ENCODE measurements at places on chromosomes 13 and 19.

DNA sequence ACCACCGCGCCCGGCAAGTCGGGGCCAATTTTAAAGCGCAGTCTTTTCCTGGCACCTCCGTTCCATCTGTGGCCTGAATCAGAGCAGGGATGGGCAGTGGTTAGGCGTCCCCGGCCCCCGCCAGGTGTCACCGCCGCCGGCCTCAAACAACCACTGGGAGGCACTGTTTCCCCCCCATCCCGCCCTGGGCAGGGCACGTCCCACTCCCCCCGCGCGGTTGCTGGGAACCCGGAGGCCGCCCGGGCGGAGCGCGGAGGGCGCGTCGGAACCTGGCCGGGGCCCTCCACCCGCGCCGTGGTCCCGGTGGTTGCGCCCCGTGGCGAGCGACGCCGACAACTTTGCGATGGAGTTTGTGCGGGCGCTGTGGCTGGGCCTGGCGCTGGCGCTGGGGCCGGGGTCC, at the start of gene GRIN3B:
Gene GRIN3B (plus strand): TSS at position 325 of the 400 bp plus-strand sequence. CDS start 19 bp downstream, at position 344.
- peak; percentile 61 for DNase-seq

GRCh38 chr13:36192166-36192565, 22.2 kb downstream of the SOHLH2 start:
- no peak for DNase-seq

DNA sequence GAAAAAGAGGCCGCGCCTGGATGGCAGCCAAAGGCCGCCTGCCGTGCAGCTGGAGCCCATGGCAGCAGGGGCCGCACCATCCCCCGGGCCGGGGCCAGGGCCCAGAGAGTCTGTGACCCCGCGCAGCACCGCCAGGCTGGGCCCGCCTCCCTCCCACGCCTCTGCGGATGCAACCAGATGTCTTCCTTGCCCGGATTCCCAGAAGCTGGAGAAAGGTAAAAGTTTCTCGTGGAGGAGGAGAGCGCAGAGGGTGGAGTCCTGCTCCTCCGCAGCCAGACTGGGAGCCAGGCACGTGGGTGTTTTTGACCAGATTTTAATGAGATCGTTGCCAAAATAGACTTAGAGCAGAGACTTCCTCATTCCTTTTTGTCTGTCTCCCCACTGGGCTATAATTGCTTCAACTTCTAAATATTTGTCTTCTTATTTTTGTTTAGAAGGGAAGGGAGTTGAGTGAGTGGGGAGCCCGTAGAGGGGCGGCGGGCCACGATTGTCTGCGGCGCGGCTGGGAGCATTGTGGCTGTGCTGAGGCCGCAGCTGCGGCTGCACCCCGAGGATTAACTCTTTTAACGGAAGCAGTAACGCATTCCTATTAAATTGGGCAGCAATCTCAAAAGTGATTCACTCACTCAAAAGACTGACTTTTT, 22.8 kb upstream of the NDUFS7 start:
- DNase-seq = no peak

- DNase-seq = no peak
Observed at GRCh38 chr13:113666951-113667701, at the start of gene GRK1. Gene GRK1 (plus strand): TSS chr13:113667219. CDS start chr13:113667387, 168 bp downstream.

DNA sequence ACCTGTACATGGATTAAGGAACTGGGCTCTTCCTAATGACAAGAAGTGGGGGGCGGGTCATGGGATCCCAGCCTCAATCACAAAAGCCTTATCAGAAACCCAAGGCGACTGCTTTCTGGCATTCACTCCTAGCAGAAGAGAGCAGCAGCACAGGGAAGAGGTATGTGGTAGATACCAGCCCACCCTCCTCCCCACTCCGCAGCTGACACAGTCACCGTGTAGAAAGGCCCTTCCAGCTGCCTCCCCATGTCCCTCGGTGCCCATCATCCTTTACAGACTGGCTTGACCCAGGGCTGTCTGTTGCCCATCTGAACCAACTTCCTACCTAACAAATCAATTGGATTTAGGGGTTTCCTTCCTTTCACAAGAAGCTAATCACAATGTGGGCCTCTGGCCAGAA, 3.1 kb upstream of the DHRS12 start:
- no peak for DNase-seq

DNA sequence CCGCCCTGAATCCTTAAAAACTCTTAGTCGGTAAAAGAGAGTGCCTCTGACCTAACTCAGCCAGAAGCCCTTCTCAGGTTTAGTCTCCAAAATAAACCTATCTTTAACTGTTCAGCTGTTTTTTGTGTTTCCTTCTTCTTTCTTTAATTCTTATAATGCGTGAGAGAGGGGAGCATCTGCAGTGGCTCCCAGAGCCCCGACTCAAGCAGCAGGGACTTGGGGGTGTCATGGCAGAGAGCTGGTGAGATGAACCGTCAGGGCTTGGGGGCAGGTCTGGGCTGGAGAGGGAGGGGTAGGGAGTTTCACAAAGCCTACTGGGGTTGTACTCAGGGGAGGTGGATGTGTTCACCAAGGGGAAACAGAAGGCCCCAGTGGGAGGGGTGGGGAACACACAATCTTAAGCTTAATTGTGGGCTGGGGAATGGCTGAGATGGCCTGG, 16.8 kb upstream of the SIGLEC6 start:
- no peak for DNase-seq

GRCh38 chr13:105159841-105160240, 1375.6 kb downstream of the EFNB2 start:
- no peak for DNase-seq

DNA sequence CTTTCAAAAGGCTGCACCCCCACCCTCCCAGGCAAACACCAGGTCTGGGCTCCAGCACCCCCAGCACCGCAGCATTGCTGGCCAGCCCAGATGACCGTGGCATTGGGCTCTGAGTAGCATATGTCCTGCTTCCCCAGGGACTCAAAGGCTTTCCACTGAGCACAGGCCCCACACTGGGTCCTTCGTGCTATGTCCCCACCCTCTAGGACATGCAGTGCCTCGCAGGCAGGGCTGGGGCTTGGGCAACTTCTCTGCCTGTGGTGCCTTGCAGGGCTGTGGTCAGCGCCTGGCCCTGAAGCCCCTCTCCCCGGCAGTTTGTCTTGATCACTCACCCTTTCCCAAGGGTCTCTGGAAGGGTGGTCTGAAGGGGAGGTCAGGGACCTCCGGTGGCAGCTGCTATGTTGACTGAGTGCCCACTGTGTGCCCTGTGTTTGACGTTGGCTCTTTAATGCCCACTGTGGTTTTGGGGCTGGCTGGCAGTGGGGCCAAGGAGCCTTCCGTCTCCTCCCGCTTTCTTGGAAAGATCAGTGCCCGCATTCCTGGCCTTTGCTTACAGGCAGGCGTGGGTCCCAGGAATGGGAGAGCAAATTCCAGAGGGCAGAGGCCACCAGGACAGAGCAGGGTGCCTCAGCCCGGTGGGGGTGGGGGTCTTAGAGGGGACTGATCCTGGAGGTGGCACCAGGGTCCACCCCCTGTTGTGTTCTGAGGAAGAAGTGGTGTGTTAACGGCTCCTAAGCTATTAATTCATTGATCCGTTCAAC, 20.3 kb upstream of the CRTC1 start:
- DNase-seq = no peak

DNA sequence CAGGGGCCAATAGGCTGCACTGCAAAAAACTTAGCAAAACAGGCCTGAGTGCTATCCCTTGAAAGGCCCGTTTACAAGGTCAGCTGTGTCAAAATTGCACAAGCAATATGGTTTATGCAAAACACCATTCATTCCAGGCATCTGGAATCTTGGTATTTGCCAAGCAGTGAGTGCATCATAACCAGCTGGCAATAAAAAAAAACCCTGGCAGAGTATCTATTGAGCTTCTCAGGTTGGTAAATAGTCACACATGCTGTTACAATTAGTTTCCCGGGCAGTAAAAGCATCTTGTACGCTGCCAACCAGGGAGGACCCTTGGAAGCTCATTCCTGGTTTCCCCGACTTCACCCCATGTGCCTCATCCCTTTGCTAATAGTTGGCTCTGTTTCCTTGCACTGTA, 21.3 kb downstream of the ZNF77 start:
- no peak for DNase-seq

GRCh38 chr19:19110410-19111135, 27.7 kb downstream of the TMEM161A start:
- DNase-seq = no peak

- no peak for DNase-seq
Observed at GRCh38 chr19:12642506-12642905, 24.0 kb downstream of the MAN2B1 start.

GRCh38 chr13:99484473-99484872, 16.8 kb upstream of the TM9SF2 start:
- no peak for DNase-seq

GRCh38 chr19:15212711-15213110, 11.9 kb upstream of the NOTCH3 start:
- DNase-seq = no peak

GRCh38 chr19:51398096-51398704, 7.8 kb upstream of the C19orf84 start:
- DNase-seq = peak; percentile 67

DNA sequence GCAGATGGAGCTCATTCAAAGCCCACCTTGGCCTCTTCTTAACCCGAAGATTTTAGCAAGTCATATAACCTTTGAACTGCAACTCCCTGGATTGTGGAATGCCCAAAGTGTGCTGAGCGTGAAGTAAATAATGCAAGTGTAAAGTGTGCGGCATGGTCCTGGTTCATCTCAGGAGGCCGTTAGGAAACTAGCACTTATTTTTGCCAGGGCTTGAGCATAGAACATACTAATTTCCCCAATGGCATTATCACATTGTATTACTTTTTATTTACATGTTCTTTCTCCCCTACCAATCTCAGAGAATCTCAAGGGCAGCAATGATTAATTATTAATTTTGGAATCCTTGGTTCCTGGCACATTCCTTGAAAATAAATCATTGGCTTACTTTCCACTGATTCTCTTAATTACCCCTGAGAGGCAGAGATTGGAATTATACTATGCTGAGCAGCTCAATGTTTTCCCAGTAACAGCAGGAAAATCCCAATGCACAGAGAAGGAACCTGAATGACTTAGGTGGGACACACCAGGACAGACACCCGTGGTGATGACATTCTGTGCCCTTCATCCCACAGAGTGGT, 128.8 kb upstream of the GJB6 start:
- DNase-seq = no peak

DNA sequence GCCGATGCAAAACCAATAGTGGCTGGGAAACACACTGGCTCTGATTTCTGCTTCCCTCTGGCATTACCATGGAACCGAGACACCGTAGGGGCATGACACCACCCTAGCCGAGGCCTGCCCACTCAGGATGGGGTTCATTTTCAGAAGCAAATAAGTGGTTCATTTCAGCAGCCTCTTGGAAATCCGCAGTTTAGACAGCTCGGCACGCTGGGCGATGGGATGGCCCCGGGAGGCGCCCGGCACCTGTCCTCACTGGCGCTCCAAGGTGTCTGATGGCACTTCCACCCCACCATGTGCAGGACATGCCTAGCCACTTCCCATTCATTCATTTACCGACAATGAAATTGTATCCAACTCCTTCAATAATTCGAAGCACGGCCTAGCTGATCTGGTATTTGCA, 33.8 kb downstream of the KLF2 start:
- DNase-seq = no peak

DNA sequence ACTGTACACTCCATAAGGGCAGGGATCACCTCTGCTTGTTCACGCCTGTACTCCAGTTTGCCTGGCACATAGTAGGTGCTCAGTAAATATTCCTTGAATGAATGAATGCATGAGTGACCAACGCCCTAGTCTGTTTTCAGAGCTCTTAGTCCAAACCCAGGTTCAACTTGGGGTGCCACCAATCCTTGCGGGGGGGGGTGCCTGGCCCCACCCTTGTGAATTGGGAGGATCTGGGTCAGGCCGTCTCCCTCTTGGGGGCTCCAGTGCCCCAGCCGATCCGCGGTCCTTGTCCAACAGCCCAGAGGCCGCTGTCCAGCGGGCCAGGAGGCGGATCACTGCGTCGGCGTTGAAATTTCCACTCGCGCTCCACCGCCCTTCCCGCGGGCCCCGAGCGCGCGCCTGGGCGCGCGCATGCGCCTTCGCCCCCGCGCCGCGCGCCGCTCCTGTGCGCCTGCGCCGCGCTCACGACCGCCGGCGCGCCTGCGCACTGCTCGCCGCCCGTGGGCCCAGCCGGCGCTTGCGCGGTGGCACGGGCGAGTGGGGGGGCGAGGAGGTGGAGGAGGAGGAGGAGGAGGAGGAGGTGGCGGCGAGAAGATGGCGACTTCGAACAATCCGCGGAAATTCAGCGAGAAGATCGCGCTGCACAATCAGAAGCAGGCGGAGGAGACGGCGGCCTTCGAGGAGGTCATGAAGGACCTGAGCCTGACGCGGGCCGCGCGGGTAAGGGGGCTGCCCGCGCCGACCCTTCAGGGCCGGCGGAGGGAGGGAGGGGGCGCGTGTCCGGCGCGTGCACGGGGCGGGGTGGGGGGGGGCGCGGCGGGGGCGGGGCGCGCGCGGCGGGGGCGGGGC, at the start of gene CRTC1:
Gene CRTC1 (plus strand): TSS at position 572 of the 849 bp plus-strand sequence. CDS start 23 bp downstream, at position 595.
- DNase-seq = peak; percentile 76

DNA sequence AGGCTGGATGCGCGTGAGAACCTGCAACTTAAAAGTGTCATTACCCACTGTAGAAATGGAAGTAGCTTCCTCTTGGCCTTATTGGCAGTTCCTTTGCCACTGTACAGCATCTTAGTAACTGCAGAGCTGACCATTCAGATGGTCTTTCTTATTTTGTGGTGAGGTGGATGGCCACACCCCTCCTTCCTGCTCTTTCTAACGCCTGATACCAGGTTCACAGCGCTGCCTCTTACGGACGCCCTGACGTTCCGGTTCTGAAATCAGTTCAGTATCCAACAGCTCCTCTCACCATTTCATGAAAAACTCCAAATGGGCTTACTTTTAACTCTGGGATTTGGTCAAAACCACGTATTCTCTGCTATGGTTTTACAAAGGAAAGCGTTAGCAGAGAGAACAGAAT, 134.6 kb downstream of the ATP11A start:
- DNase-seq = no peak

- no peak for DNase-seq
Observed at GRCh38 chr13:72990953-72991352, 67.9 kb upstream of the KLF5 start.

- no peak for DNase-seq
Observed at GRCh38 chr13:45464141-45464686, 525 bp upstream of the COG3 start.

GRCh38 chr13:73738626-73739025, 395.6 kb downstream of the KLF12 start:
- no peak for DNase-seq

DNA sequence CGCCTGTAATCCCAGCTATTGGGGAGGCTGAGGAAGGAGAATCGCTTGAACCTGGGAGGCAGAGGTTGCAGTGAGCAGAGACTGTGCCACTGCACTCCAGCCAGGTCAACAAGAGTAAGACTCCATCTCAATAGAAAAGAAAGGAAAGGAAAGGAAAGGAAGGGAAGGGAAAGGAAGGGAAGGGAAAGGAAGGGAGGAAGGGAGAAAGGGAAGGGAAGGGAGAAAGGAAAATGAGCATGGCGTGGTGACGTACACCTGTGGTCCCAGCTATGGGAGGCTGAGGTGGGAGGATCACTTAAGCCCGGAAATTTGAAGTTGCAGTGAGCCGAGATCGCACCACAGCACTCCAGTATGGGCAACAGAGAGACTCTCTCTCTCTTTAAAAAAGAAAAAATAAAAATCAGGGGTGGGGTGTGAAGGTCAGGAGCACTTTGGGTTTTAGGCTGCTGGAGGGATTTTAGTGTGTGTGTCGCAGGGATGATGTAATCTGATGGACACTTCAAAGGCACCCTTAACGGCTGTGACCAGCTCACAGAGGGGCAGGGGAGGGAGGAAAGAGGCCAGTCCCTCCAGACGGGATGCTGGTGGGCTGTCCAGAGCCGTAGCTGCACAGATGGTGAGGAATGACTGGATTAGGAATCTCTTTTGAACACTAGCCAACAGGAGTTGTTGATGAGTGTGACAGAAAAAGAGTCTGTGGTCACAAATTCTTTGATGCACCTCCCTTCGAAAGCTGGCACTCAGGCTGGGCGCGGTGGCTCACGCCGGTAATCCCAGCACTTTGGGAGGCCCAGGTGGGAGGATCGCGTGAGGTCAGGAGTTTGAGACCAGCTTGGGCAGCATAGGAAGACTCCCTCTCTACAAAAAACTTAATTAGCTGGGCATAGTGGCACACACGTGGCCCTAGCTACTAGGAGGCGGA, 27.6 kb downstream of the TMPRSS9 start:
- DNase-seq = peak; percentile 36
